CMK (cell line): ENCODE measurements at places on chromosomes 7 and 10.

- no peak for DNase-seq
Measured at GRCh38 chr7:127478024-127478355, 85.5 kb upstream of the ZNF800 start.

DNA sequence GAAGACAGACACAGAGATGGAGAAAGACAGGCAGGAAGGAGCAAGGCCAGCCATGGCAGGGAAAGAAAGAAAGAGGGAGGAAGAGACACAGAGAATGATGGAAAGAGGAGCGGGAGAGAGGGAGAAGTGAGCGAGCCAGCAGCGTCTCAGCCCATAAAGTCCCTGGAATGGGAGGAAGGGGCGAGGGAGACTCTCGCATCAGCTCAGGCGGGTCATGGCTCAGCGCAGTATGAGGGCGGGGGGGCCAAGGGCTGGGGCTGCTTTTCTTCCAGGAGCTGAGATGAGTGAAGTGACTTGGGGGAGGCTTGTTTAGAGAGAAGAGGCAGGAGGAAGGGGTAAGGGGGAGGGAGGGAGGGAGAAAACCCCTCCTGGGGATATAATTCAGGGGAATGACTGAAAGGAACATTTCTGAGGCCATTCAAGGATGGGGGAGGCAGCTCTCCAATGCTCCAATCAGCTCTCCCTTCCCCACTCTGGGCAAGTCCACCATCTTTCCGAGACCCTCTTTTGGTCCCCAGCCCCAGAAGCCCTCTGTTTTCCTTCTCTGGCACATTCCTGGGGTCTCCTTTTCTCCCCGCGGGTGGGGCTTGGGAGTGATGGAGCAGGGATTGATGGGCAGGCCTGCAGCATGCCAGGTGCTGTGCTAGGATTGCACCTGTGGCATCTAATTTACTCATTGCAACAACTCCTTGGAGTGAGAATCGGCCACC is 87.9 kb downstream of the HIF1AN start:
- DNase-seq, result no peak

GRCh38 chr10:61894133-61894532 is 7.4 kb upstream of the ARID5B start:
- DNase-seq, result no peak

- DNase-seq, result no peak
Measured at GRCh38 chr10:77424257-77424656, 213.4 kb downstream of the KCNMA1 start.

- no peak for DNase-seq
Measured at GRCh38 chr10:24432478-24433416, 223.8 kb downstream of the KIAA1217 start.

DNA sequence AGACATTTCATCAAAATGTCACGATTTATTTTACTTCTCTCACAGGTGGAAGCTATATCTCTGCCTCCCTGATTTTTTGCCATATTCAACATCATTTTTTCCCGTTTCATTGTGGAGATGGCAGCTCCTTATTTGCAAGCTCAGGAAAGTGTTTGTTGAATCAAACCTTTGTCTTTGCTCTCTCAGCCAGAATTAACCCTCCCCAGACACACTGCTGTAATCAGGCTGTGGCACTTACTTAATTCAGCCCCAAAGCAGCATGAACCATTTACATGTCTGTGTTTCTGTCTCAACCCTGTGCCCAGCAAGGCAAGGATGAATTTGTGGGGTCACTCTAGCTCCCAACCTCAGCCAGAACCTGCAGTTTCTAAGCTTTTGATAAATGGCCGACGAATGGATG is 397.2 kb downstream of the TCERG1L start:
- DNase-seq, result no peak
